ENCODE measurements at places on chromosomes 1 and 21.

DNA sequence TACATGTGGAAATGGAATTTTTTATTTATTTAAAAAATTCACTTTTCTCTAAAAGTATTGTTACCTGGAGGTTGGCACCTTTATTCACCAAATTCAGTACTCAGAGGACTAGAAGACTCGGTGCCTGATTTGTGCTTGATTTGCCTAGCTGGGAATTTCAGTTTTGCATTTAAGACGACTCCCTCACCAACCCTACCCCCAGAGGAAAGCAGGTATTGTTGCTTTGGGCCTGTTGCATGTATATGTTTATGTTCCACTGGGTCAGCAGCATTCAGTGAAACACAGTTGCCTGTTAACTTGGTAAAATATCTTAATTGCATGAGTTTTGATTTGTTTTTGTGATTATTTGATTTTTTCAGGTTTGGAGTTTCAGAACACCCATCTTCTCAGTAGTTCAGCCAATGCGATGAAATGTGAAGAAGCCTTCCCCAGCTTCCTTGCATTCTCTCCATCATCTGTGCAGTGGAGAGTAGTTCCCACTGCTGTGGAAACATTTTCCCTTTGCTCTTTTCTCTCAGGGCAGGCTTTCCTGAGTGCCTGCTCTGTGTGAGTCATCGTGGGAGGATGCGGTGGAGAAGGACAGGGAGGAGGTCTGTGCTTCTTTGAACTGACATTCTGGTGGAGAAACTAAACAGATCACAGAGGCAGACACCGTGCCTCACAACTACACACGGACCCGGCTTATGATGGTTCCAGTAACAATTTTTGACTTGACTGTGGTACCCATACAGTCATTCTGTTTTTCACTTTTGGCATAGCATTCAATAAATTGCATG, 6.4 kb downstream of the ADARB1 start:
- peak; percentile 52 for DNase-seq

DNA sequence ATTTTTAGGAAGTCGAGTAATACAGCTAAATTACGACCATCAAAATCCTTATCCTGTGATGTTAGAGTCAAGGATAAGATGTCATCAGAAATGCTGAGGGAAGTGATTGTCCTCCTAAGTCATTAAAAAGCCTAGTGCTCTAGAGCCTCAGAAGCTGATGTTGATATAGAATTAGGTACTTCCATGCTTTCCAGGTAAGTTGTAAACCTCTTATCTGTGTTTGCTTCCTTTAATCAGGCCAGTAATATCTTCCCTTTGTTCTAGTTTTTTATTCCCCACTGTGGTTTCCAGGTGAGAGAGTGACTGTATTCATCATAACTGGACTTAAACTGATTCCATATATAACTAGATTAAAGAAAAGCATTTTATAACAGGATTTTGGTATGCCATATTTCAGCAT, 44.4 kb downstream of the SMG7 start:
- no peak for DNase-seq

DNA sequence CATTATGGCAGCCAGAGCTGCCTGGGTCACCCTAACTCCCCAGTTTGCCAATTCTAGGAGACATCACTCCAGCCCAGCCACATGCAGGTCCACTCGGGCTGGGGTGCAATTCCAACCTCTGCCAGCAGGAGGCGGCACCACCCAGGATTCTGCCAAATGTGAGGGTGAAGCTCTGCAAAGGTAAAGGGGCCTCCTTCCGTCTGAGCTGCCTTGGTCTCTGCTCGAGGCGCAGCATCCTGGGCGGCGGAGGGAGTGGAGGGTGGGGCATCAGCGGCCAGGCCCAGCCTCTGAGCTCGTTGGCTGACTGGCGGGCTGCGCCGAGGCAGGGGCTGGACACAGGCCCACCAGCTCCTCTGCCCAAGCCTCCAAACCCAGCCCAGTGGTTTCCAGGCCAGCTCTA, 63.8 kb downstream of the ARHGEF16 start:
- DNase-seq, result no peak

DNA sequence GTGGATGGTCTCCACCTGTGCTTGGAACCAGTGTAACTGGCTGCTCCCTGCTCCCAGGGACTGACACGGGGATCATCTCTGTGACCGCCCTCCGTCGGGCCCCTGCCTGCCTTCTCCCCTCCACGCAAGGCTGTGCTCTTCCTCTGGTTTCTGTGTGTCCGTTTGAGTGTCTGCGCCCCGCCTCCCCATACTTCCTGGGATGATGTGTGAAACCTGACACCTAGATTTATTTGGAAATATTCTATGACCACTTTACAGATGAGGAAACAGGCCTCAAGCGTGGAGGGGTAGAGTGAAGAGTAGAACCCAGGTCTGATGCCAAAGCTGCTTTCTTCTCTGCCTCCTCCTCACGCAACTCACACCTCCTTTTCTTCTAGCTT, 24.3 kb downstream of the LDLRAP1 start:
- no peak for DNase-seq

- DNase-seq, result peak; percentile 44
Measured at GRCh38 chr1:156652131-156652991, 10.4 kb downstream of the BCAN start.

DNA sequence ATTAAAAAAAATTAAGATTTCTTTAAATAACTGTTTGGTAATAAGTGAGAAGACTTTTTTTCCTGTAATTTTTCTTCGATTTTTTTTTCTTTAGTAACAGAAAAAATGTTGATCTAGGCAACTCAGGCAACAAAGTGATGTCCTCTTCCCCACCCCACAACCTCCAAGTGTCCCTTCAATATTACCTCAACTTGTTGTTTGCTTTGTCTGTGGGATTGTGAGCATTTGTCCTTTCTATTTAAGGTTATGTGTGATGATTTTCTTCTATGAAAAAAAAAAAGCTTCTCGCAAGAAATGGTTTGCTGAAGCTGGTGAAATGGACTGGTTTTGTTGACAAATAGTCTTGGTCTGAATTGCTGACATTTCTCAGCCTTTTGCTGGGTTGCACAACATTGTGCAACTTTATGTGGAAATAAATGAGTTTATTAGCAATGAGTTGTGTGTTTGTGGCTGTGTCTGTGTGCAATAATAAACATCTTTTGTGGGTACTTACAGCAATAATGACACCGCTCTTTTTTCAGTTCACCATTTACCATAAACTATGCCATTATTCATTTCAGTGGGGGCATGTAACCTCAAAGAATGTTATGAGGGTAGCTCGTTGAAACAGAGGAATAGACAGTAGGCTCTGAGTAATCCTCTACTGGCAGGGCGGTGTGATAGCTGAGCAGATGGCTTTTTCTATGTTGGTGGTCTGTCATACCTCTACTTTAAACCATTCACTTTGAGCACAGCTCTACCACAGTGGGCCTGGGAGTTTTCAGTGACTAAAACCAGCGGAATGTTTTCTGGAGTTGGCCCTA, 218.4 kb downstream of the HLX start:
- peak; percentile 97 for DNase-seq

DNA sequence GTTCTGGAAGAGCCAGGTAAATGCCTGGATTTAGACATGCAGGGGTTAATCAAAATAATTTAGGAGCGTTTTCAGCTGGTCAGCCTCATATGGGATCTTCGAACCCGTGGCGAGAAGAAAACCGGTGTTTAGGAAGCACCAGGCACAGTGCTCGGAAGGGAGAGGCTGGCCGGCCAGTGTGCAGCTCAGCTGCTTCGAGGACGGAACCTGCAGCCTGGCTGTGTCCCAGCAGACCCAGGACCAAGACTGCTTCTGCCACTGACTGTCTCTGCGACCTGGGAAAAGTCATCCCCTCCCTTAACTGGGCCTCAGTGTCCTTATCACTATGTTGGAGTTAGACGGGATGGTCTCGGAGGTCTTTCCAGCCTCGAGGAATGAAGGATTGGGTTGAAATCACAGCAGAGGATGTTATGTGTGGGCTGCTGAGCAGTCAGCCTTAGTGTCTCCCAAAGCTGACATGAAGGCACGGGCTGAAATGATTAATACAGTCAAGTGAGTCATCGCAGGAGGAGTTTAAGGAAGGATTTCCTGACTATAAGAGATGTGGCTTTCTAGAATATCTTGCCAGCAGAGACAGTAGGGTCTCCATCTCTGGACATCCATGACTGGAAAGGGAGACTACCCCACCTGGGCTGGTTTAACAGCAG, 20.8 kb downstream of the PPFIA4 start:
- peak; percentile 86 for DNase-seq

DNA sequence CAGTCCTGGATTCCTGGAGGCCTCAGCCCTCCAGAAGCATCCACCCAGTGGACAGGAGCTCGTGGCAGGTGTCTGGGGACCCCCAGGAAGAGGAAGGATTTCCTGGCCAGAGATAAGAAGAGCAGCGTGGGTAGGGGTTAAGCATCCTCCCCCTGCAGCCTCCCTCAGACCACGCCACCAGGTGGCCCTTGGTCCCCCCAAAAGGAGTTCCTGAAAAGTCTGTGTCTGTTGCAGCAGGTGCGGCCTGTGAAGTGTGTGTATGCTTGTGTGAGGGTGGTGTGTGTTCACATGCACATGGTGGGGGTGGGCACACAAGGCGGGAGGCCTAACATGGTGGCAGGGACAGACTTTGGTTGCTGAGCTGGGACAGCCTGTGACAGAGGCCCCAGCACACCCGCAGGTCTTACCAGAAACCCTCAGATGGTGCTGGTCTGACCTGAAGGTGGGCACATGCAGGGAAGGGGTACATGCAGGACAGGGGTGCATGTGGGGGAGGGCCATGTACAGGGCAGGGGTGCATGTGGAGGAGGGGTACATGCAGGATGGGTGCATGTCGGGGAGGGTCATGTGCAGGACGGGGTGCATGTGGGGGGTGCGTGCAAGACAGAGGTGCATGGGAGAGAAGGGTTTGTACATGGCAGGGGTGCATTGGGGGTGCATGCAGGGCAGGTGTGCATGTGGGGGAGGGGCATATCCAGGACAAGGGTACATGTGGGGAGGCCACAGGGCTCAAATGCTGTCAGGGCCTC, 18.2 kb upstream of the RUNX3 start:
- no peak for DNase-seq
